ENCODE measurements at places on chromosomes 6 and 20. TPM values are rescaled to one million over a fixed set of nuclear protein-coding genes. Genes with fewer than 3 reads are reported as not detected.
A peak's percentile ranks its signal among the peaks of the same experiment; 100 is the strongest.

Gene FAM209B
- total RNA-seq, result not detected

DNA sequence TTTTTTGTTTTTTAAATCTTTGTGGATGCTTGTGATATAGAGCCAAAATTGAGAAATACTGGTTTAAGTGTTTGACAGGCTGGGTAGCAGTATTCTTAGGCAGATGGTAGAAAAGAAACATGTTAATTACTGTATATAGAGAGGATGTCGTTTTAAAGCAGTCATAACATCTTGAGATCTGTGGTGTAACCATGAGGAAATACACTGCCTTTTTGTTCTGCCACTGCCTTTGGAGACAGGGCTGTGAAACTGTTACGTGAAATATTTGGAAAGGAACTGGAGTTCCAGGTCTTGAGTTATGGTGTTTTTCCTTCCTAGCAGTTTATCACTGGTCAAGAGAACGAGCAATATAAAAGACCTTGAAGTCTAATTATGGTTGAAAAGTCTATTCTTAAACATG, 19.5 kb downstream of the STXBP5 start:
- DNase-seq, result no peak
- H3K4me3 ChIP-seq, result no peak overlapping the region
- no peaks in the 10 kb centered on the region for H3K36me3 ChIP-seq
- no peaks in the 10 kb centered on the region for H3K27me3 ChIP-seq

Gene KHDC1L
- total RNA-seq, result not detected

Gene KCNK16
- not detected for total RNA-seq

GRCh38 chr20:24501764-24502556, 32.5 kb downstream of the SYNDIG1 start:
- peak; percentile 76 for DNase-seq
- H3K27me3 ChIP-seq, result no peaks in the 10 kb centered on the region
- no peaks in the 10 kb centered on the region for H3K36me3 ChIP-seq
- H3K27ac ChIP-seq, result peak overlapping the region; percentile 86
- no peak overlapping the region for H3K4me3 ChIP-seq
- peaks cover 17% of the 10 kb centered on the region for H3K4me1 ChIP-seq

- H3K4me1 ChIP-seq, result no peaks in the 10 kb centered on the region
- no peak for DNase-seq
- no peak overlapping the region for H3K4me3 ChIP-seq
- H3K27me3 ChIP-seq, result peaks cover 33% of the 10 kb centered on the region
These were observed 19.3 kb upstream of the NCR2 start for GRCh38 chr6:41315943-41316620.

- H3K4me1 ChIP-seq, result peaks cover 8% of the 10 kb centered on the region
- H3K27me3 ChIP-seq, result no peaks in the 10 kb centered on the region
- no peaks in the 10 kb centered on the region for H3K36me3 ChIP-seq
These were observed 207.1 kb downstream of the PREX1 start for GRCh38 chr20:48620507-48621375.

- H3K36me3 ChIP-seq, result no peaks in the 10 kb centered on the region
- no peak overlapping the region for H3K4me3 ChIP-seq
- H3K27me3 ChIP-seq, result no peaks in the 10 kb centered on the region
- H3K4me1 ChIP-seq, result no peaks in the 10 kb centered on the region
- no peak overlapping the region for H3K27ac ChIP-seq
These were observed 706.5 kb upstream of the MAN1A1 start for GRCh38 chr6:120056085-120056484.

DNA sequence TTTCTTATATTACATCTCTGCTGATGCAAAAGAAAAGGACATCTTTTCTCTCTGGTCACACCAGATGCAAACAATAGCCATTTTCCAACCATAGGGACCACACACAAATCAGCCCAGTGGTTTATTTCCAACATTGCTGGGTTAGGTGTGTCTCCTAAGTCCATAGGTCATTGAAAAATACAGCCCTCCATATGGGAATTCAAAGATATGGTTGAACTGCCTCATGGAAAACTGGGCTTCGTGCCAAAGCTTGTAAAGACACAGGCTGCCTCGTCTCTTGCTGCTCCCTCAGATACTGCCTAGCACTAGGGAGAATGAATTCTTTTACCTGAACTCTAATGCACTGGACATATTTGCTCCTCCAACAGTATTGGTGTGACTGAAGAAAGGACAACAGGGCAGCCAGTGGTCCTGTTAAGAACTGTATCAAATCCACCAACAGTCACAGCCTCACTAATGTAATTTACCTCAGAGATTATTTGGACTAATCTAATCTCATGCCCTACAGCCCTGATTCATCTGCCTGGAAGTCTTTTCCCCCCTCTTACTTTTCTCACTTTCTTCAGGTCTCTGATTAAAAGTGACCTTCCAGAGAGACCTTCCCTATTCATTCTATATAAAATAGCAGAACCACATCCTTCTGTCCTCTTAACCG, 48.3 kb upstream of the TBC1D32 start:
- H3K27me3 ChIP-seq, result no peaks in the 10 kb centered on the region
- peak; percentile 89 for DNase-seq
- no peak overlapping the region for H3K4me3 ChIP-seq
- peak overlapping the region; percentile 64 for H3K27ac ChIP-seq
- H3K36me3 ChIP-seq, result no peaks in the 10 kb centered on the region

DNA sequence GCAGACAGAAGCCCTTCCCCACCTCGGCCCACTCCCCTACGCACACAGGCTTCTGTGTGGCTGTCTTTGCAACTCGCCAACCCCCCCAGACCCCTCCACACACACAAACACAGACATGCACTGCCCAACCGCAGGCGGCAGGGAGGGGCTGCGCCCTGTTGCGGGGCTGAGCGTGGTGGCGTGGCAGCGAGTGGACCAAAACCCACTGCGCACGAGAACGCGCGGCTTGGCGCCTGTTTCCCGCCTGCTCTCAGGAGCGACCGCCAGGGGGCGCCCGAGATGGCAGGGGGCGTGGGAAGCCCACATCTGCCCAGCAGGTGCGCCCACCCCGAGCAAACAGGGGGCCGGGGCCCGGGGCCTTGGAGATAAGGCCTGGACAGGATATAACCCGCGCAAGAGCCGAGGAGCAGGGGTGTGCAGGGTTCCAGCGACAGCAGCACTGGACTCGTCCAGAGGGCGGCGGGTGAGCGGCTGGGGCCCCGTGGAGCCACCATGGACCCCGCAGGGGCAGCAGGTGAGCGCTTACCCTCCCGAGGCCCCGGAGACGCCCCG, at the start of gene RBPJL:
Gene RBPJL (plus strand): TSS at position 410 of the 552 bp plus-strand sequence. CDS start 83 bp downstream, at position 493.
- H3K4me1 ChIP-seq, result no peaks in the 10 kb centered on the region
- DNase-seq, result no peak
- no peak within 1 kb of the TSS for H3K27ac ChIP-seq
- no peak within 1 kb of the TSS for H3K4me3 ChIP-seq
- H3K36me3 ChIP-seq, result no peaks in the 10 kb centered on the region
- H3K27me3 ChIP-seq, result no peaks in the 10 kb centered on the region

Gene GRM1
- 0.08 TPM for total RNA-seq

- H3K27me3 ChIP-seq, result peaks cover 18% of the 10 kb centered on the region
- H3K36me3 ChIP-seq, result no peaks in the 10 kb centered on the region
- H3K27ac ChIP-seq, result no peak overlapping the region
- DNase-seq, result no peak
- H3K4me1 ChIP-seq, result no peaks in the 10 kb centered on the region
These were observed 73.9 kb upstream of the SOX4 start for GRCh38 chr6:21519642-21520041.

GRCh38 chr6:63923139-63923739, 287.6 kb downstream of the PHF3 start:
- no peak overlapping the region for H3K4me3 ChIP-seq
- H3K27ac ChIP-seq, result no peak overlapping the region
- peak; percentile 61 for DNase-seq
- H3K36me3 ChIP-seq, result no peaks in the 10 kb centered on the region
- no peaks in the 10 kb centered on the region for H3K27me3 ChIP-seq

- no peaks in the 10 kb centered on the region for H3K36me3 ChIP-seq
- no peaks in the 10 kb centered on the region for H3K4me1 ChIP-seq
- H3K27me3 ChIP-seq, result no peaks in the 10 kb centered on the region
These were observed 37.7 kb downstream of the AK9 start for GRCh38 chr6:109653264-109653663.

Gene JPH2
- total RNA-seq, result 6.6 TPM

DNA sequence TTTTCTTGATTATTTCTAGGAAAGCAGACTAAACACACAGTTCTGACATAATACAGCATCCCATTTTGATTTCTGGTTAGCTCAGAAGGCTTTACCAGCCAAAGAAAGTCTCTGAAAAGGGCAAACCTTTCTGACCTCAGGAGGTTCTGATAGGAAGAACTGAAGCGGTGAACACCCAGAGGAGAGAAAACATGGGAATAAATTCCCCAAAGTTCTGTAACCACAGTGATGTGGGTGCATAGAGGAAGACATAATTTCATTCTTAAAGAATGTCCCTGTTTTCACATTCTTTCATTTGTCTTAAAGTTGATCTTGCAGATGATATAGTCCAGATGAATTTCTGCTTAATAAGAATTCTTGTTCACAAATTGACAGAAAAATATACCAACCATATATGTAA, 60.3 kb downstream of the RSPO3 start:
- no peaks in the 10 kb centered on the region for H3K4me1 ChIP-seq
- H3K4me3 ChIP-seq, result no peak overlapping the region
- no peaks in the 10 kb centered on the region for H3K36me3 ChIP-seq
- H3K27ac ChIP-seq, result no peak overlapping the region

DNA sequence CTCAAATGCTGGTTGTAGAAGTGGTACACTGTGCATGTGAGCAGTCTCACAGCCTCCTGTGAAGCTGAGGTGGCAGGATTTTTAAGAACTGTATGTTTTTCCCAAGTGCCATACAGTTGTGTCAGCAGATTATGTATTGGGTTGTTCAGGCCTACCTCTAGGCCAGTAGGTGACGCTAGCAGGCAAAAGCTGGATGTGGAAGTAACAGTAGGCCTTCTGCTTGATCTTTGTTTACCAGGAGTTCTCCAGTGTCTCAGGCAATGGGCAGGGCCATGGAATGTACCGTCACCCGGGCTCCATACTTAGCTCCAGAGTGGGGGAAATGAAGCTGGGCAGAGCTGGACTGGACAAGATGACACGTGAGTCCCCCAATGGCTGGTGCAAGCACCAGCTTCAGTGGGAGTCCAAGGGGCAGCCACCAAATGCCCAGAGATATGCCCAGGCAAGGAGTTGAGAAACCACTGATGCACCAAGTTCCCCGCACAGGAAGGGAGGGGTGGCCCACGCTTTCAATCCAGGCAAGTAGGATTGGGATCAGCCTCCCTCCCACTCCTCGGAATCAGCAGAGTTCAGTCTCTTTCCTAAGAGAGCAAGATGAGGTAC, 289.7 kb downstream of the HTR1B start:
- H3K27me3 ChIP-seq, result no peaks in the 10 kb centered on the region
- no peaks in the 10 kb centered on the region for H3K36me3 ChIP-seq
- no peak for DNase-seq
- H3K4me1 ChIP-seq, result no peaks in the 10 kb centered on the region
- no peak overlapping the region for H3K4me3 ChIP-seq

- H3K4me1 ChIP-seq, result peaks cover 12% of the 10 kb centered on the region
- no peak overlapping the region for H3K4me3 ChIP-seq
- H3K27ac ChIP-seq, result no peak overlapping the region
These were observed 7.6 kb upstream of the TREML2 start for GRCh38 chr6:41208439-41209106.

DNA sequence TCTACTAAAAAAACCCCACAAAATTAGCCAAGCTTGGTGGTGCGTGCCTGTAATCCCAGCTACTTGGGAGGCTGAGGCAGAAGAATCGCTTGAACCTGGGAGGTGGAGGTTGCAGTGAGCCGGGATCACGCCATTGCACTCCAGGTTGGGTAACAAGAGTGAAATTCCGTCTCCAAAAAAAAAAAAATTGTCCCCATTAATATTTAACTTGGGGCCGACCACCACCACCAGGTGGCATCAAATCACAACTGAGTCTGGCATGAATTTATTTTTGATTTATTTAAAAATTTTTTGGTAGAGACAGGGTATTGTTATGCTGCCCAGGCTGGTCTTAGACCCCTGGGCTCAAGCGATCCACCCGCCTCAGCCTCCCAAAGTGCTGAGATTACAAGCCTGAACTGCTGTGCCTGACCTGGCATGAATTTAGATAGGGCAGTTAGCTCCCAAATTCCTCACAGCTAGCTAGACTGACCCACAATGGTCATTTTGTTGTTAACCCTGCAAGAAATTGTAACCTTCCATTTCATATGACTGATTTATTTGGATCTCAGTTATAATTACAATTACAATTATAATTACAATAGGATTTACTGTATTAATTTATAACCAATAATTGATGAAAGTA, 17.1 kb upstream of the BEND3 start:
- peak; percentile 45 for DNase-seq
- peaks cover 4% of the 10 kb centered on the region for H3K4me1 ChIP-seq
- H3K4me3 ChIP-seq, result no peak overlapping the region
- no peaks in the 10 kb centered on the region for H3K36me3 ChIP-seq

GRCh38 chr20:62019881-62020492, 45.7 kb downstream of the TAF4 start:
- H3K4me1 ChIP-seq, result no peaks in the 10 kb centered on the region
- DNase-seq, result no peak
- H3K36me3 ChIP-seq, result no peaks in the 10 kb centered on the region
- no peak overlapping the region for H3K27ac ChIP-seq
- H3K27me3 ChIP-seq, result no peaks in the 10 kb centered on the region
- no peak overlapping the region for H3K4me3 ChIP-seq

DNA sequence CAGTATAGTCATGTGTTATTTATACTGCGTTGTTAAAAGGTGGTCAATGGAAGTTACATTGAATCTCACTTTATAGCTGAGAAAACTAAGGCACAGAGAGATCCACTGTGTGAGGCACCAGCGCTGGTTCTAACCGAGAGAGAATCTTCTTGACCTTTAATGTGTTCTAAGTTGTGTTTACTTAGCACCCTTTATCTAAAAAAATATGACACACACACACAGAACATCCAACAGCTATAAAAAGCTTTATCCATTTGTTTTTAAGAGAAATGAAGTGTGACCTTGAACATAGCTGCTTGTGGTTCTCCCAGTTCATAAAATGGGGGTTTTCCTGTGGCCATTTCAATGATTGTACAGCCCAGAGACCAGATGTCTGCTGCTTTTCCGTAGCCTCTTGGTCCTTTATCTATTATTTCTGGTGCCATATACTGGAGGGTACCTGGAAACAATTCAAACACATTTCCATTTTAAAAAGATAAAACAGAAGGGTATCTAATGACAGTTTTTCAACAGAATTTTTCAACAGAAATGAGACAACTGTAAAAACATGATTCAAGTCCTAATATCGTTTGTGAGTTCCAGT, 54.8 kb upstream of the MAP7 start:
- H3K4me1 ChIP-seq, result peaks cover 9% of the 10 kb centered on the region
- peak overlapping the region; percentile 16 for H3K27ac ChIP-seq
- no peaks in the 10 kb centered on the region for H3K27me3 ChIP-seq
- DNase-seq, result no peak
- no peaks in the 10 kb centered on the region for H3K36me3 ChIP-seq

- peaks cover 24% of the 10 kb centered on the region for H3K4me1 ChIP-seq
- peak overlapping the region; percentile 61 for H3K4me3 ChIP-seq
- peak overlapping the region; percentile 80 for H3K27ac ChIP-seq
- H3K36me3 ChIP-seq, result no peaks in the 10 kb centered on the region
These were observed 741 bp downstream of the PTPN1 start for GRCh38 chr20:50510706-50511542.

- peaks cover 14% of the 10 kb centered on the region for H3K4me1 ChIP-seq
- H3K27ac ChIP-seq, result peak overlapping the region; percentile 58
- no peak overlapping the region for H3K4me3 ChIP-seq
- peak; percentile 58 for DNase-seq
- H3K36me3 ChIP-seq, result no peaks in the 10 kb centered on the region
- H3K27me3 ChIP-seq, result no peaks in the 10 kb centered on the region
These were observed 41.5 kb downstream of the MAN1A1 start for GRCh38 chr6:119308048-119308570.

All from hepatocyte (in vitro differentiated cells).